Progenitor cell of endocrine pancreas (in vitro differentiated cells): ENCODE measurements at places on chromosomes 1 and 21.

DNA sequence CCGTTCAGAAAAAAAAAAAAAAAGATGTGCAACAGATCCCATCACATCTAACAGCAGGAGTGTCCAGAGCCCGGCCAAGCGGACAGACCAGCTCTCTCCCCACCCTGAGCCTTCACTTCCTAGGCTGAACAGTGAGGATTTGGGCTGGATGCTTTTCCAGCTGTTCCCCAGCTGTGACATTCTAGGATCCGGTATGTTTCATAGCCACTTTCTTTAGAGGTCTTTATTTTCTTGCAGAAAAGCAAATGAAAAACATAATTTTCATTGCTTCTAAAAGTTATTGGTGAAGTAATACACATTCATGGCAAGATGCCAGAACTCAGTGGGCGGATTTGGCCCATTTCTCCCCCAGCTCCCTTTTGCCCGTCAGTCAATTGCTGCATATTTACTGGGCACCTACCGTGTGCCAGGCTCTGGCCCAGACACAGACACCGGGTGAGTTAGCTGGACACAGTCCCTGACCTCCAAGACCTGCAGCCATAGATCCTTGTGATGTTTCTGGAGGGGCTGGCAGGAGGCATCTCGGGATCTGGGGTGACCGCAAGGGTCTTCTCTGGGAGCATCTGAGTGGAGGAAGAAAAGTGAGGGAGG lies 213.7 kb upstream of the VAMP3 start:
- no peak for DNase-seq

GRCh38 chr1:70405780-70406416 lies 5.2 kb upstream of the CTH start:
- DNase-seq = no peak

GRCh38 chr1:91696321-91696720 lies 189.6 kb downstream of the TGFBR3 start:
- DNase-seq = no peak

DNA sequence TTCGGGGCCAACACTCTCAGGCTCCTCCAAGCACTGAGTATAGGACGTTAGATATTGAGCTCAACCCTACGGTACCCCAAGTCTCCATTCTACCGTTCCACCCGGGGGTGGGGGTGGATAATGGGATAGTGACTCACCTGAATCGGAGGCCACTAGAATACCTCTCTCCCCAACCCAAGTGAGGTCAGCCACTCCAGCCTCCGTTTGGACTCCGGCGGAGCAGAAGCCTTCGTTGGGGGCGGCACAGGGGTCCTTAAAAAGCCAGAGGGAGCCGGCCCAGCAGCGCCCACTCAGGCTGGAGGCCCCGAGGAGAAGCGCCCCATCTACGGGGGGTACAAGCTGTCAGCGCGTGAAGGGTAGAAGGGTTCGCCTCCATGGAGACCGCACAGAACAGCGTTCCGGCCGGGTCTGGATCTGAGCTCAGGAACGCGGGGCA lies 556 bp downstream of the WDR77 start:
- no peak for DNase-seq

GRCh38 chr1:230797942-230798365 lies 50.8 kb downstream of the CAPN9 start:
- no peak for DNase-seq

GRCh38 chr1:218531936-218532335 lies 186.8 kb downstream of the TGFB2 start:
- DNase-seq = no peak

- DNase-seq = no peak
These were observed 34.7 kb downstream of the S100A10 start for GRCh38 chr1:151958959-151959358.

DNA sequence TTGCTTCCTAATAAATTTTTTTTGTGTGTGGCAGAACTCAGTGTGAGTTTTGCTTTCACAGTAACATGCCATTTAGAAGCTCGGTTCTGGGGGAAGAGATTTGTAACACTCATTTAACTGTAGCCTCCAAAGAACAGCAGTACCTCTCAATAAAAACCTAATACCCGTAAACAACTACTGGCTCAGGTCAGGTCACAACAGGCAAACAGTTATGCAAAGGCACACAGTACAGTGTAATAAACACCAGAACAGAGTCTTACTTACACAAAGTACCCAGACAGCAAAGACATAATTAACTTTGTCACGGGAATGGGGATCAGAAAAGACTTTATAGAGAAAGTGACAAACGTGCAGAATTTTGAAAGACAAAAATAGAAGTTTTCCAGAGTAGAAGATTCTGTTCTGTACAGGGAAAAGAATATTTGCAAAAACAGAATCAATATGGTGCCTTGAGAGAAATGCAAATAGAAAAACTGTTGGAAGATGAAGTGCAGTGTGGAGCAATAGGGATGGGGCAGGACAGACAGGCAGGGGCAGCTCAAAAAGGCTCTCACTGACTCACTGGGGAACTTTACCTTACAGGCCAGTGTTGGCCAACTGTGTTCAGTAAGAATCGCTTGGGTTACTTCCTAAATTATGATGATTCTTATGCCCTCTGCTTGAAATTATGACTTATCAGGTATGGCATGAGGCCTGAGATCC lies 38.8 kb downstream of the EGLN1 start:
- no peak for DNase-seq

DNA sequence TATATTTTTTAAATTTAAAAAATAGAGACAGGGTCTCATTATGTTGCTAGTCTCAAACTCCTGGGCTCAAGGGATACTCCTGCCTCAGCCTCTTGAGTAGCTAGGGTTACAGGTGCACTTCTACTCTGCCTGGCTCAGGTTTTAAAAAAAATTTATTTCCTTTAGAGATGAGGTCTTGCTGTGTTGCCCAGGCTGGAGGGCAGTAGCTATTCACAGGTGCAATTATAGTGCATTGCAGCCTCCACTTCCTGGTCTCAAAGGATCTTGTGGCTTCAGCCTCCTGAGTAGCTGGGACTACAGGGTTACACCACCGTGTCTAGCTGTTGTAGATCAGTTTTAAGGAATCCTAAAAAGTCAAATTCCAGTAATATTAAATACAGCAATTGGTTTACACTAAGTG lies 5.0 kb downstream of the RNF11 start:
- no peak for DNase-seq

DNA sequence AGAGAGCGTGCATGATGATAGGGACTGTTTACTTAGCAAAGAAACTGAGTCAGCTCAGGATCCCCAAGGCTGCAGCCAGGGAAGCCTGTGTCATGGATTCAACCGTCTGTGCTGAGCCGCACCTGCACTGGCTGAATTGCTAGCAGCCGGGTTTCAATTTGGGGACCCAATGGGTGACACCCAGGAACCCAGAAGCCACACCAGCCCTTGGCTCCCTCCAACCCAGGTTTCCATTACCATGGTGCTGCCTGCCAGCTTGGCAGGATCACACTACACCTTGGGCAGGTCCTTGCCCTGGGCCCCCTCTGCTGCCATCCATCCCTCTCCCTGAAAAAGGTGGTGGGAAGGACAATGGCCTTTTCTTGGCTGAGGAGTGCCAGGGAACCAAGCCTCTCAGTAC lies 64.0 kb upstream of the CLDN14 start:
- no peak for DNase-seq

DNA sequence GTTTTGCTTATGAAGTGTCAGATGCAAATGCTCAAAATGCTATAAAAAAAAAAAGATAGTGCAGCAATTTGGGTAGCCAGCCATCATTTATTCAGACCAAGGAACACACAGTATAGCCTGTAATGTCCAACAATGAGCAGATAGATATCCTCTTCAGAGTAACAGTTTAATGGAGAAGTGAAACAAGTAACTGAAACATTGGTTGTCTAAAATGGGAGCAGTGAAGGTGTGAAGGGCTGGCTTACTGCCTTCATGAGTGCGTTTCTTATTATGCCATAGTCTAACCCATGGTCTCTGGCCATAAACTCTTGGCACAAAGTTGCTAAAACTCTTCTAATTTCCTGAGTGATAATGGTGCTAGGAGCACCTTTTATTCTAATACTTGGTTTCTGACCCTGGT lies 11.4 kb downstream of the RGS5 start:
- no peak for DNase-seq

GRCh38 chr21:35291034-35291433 lies 241.9 kb upstream of the RUNX1 start:
- no peak for DNase-seq

DNA sequence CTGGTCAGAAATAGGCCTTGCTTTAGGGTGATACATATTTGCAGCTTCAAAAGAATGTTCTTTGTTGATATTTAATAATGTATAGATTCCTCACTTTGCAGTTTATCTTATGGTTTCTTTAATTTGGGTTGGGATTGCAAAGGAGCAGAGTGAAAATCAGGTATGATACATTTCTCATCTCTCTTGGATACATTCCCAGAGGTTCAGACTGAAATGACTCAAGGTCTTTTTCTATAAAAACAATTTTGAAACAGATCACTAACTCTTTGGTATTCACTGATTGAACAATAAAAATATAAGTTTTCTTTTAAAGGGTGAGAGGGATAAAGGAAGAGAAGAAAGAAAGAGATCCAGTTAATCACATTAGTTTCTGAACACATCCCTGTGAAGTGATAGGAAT lies 606.5 kb upstream of the CAMK1G start:
- DNase-seq = no peak

DNA sequence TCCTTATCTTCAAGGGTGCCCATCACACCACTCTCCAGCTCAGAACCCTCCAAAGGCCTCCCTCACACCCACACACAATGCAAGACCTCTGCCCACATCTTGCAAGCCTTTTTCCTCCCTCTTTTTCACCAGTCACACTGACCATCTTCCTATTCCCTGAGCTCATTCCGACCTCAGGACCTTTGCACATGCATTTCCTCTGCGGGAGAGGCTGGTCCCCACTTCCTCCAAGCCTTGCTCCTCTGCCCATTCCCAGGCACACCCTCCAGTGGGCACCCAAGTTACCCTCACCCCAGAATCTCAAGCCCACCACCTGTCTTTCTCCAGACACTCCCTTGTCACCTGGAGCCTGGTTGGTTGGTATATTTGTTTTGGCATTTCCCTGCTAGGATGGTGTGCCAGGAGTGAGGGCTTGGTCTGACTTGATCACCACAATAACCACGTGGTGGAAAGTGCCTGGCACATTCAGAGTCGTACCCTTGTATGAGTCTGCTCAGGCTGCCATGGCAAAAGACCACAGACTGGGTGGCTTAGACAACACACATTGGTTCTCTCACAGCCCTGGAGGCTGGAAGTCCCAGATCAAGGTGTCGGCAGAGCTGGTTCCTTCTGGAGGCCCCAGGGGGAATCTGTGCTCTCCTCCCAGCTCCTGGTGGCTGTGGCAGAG lies 13.2 kb downstream of the MX2 start:
- DNase-seq = no peak

DNA sequence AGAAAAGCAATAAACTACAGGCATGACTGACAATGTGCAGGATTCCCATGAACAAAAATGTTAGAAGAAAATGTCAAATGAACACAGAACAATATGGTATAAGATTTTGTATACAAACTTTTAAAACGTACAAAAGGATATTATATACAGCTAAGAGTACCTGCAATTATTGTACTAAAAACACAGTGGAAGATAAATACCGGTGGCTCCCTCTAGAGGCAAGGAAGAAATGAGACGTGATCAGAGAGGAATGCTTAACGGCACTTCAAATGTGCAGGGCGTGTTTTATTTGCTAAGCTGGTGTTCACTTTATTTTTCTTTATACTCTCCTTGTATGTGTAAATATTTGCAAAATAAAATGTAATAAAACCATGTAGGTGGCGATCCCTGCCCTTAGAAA lies 191.8 kb upstream of the SAMSN1 start:
- no peak for DNase-seq

- DNase-seq = no peak
These were observed 92.1 kb downstream of the UBE2U start for GRCh38 chr1:64295561-64295960.

- DNase-seq = no peak
These were observed 113.8 kb upstream of the C8B start for GRCh38 chr1:57079454-57080157.

DNA sequence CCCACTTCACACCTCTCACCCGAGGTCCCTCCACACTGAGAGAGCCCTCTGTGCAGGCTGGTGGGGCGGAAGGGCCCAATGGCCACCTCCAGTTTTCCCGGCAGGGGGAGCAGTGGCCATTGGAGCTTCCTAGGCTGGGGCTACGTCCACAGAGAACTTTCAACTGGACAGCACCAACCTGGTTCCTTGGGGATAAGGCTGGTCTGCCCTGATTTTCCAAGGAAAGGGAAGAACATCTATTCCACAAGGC lies 20.3 kb upstream of the LAPTM5 start:
- no peak for DNase-seq

DNA sequence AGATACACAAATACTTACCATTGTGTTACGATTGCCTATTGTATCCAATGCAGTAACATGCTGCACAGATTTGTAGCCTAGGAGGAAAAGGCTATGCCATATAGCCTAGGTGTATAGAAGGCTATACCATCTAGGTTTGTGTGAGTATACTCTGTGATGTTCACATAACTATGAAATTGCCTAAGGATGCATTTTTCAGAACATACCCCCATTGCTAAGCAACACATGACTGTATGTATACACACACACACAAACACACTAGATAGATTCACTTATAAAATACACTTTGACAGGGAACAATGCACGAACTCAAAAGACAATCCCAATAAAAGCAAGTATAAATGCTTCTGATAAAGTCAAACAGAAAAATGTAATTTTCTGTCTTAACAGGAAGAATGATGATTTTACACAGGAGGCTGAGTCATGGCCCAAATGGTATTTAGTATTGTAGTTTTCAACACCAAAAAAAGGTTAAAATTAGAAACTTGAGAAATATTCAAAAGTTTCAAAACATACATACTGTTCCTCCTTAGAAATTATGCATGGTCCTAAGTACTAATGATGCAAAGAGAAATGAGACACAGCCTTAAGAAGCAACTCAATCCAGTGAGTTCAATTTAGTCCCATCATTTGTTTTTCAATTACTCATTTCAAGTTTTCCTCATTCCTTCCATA lies 12.2 kb downstream of the FH start:
- no peak for DNase-seq

DNA sequence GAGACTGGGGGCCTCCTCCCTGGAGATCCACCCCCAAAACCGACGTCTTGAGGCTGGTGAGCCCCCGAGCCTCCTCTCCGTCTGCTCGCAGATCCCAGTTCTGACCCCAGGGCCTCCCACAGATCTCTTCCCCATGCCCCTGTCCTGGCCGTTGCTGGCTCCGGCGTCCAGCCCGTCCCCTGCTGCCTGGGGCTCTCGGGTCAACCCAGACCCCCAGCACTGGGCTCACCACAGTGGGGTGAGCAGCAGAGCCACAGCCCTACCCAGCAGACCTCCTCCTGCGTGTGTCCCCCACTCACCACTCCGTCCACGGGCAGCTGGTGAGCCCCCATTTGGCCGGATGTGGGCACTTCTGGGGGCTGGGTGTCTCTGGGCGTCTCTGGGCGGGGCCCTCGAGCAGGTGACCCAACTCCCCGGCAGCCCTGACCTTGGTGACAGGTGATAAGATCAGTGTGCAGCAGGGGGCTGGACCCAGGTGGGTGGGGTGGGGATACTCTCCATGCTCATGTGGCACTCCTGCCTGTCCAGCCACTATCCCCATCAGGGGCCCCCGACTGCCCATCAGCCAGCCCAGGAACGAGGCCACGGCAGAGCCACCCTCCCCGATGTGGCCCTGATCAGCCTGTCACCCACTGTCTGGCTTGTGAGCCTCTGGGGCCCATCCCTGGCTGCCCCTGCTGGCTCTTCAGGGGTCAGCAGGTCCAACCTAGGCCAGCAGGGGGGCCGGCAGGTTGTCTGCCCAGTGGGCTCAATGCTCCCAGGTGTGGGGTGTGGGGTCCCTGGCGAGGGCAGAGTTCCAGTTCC lies 709 bp downstream of the TNFRSF14 start:
- no peak for DNase-seq

GRCh38 chr21:39319814-39320332 lies 6.4 kb upstream of the BRWD1 start:
- no peak for DNase-seq
